ENCODE measurements at places on chromosomes 6 and 20. TPM values are rescaled to one million over a fixed set of nuclear protein-coding genes. Genes with fewer than 3 reads are reported as not detected.

CASS4 gene
- 37.0 TPM for total RNA-seq

ARMH2 gene
- not detected for total RNA-seq

PBOV1 gene
- total RNA-seq: not detected

RRAGD gene
- 10.2 TPM for total RNA-seq

NOX3 gene
- total RNA-seq: not detected

- no peak for DNase-seq
Observed at GRCh38 chr6:151276112-151276740, 36.5 kb downstream of the AKAP12 start.

- DNase-seq: no peak
Observed at GRCh38 chr6:142121342-142121741, 11.4 kb upstream of the GJE1 start.

DNA sequence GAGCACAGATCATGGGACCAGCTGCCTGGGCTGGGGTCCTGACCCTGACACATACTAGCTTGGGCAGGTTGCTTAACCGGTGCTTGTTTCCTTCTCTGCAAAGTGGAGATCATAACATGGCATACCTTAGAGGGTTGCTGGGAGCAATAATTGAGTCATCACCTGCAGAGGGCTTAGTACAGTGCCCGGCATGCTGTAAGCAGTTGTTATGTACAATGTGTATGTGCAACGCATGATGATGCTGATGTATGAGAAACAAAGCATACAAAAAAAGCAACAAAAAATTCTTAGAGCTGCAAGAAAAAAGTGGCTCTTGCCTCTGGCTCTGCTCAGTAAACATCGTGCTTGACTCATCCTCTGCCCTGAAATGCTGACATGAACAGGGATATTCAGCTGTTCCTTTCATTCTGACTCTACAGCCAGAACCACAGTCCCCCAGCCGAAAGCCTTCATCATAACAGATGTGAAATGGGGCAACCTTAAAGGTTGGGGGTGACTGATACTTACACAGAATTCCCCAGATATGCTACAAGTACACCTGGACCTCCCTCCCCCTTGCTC lies 91.7 kb downstream of the CLIC5 start:
- DNase-seq: no peak

DNA sequence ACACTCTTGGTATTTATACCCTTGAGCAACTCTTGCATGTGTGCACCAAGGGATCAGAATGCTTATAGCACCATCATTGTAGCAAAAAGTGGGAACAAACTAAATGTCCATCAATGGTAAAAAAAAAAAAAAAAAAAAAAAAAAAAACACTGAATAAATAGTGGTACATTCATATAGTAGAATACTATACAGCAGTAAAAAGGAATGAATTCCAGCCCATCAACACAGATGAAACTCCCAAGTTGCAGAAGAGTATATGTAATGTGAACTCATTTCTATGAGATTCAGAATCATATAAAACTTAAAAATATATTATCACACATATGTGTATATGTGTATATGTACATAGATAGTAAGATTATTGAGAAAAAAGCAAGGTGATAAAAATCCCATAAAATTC lies 291.6 kb downstream of the CLIC5 start:
- no peak for DNase-seq

DNA sequence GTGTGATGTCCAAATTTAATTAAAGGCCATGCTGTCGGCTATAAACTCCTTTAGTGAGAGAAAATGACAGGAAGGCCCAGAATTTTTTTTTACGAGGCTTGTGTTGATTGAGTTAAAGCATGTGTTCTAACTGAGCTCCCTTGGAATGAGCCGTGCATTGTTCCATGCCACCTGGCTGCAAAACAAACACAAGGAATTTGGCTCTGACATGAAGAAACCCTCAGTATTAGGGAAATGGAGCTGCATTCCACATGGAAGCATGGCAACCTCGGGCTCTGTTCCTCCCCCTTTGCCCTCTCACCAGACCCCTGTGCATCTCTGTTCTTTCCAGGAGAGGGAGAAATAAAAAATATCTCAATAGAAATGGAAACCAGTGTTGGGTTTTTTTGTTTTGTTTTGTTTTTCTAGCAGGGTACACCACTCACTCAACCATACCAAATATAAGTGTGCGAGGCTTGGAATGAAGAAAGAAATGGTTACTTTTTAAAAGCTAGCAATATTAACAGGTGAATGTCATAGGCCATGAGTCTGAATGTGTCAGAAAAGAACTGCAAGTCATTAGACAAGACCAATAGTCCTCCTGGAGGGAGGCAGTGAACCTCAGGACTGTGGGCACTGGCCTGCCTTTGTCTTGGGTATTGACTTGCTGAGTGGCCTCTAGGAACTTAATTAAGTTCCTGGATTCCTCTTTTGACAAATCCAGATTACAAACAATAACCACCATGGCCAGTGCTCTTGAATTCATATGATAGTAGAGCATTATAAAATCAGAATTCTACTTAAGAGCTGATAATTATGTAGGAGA lies 935.1 kb downstream of the KIF16B start:
- DNase-seq: no peak

- no peak for DNase-seq
Observed at GRCh38 chr6:50655848-50656453, 57.4 kb upstream of the TFAP2D start.

DNA sequence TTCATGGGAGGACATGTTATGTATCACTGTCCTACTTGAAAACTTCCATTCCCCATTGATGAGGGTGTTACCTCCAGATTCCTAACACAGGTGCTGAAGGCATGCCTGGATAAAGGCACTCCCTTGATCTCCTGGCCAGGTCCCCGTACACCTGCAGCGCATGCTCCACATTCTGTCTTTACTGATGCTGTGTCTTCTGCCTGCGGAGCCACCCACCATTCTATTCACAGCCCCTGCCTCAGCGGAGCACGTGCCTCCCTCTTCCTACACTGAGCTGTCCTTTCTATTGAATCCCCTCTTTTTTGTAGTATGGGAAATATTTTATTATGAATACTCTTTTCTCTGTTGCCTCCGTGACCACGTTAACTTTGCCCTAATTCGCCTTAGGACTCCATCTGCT lies 25.0 kb downstream of the PTPN1 start:
- DNase-seq: no peak

DNA sequence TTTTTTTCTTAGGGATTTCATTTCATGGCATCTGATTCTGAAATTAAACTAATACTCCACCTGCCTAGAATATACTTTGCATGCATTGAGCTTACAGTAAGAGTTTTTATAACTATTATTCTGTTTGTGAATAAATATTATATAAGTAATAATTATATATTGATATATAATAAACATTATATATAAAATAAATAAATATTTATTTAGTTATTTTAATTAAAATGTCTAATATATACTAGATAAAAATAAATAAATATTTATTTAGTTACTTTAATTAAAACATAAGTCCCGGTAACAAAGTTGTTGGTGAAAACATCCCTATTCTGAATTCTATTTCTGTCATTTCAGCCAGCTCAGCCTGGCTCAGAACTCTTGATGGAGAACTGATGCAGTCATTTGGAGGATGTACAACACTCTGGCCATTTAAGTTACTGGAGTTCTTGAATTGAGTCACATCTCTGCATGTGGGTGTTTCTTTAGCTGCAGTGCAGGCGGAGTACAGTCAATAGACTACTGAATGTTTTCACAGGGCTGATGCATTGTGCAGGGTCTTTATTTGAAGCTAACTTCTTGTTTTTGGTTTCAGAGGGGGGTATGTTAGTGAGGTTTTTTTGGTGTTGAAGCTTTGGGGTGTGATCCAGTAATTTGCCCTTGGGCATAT lies 508.9 kb upstream of the ADGRB3 start:
- DNase-seq: no peak

Measured in CD4-positive, alpha-beta T cell (primary cell).